Cardiac atrium fibroblast (primary cell): ENCODE measurements at places on chromosomes 7 and 10. TPM values are rescaled to one million over a fixed set of nuclear protein-coding genes. Genes with fewer than 3 reads are reported as not detected.

Gene CRPPA
- 1.1 and 2.3 TPM in 2 replicates for total RNA-seq

Gene RSPH10B2
- total RNA-seq, result not detected in 2 replicates

Gene OR2A1
- total RNA-seq, result not detected in 2 replicates

Gene TUBAL3
- total RNA-seq, result not detected in 2 replicates

Gene CACNB2
- 0.32 TPM in 1 of 2 replicates, not detected in the other for total RNA-seq

Gene MEIG1
- total RNA-seq, result not detected in 2 replicates

Gene SPDYE16
- not detected in 2 replicates for total RNA-seq

Gene SFXN3
- total RNA-seq, result 38.3 and 42.1 TPM in 2 replicates

Gene ANKRD30A
- not detected in 2 replicates for total RNA-seq

Gene SPDYE2
- total RNA-seq, result not detected in 2 replicates

Gene GPR146
- 6.5 and 10.2 TPM in 2 replicates for total RNA-seq

Gene MACROH2A2
- 7.6 and 9.7 TPM in 2 replicates for total RNA-seq

Gene PIP
- total RNA-seq, result 0.32 and 2.9 TPM in 2 replicates

Gene PAX4
- total RNA-seq, result not detected in 2 replicates

Gene CLCN1
- not detected in 2 replicates for total RNA-seq

Gene GIGYF1
- total RNA-seq, result 11.0 and 15.0 TPM in 2 replicates

Gene ZNF655
- 34.7 and 38.7 TPM in 2 replicates for total RNA-seq

Gene GPR15LG
- total RNA-seq, result not detected in 2 replicates

Gene TRIM50
- not detected in 2 replicates for total RNA-seq

Gene NME8
- not detected in 2 replicates for total RNA-seq

Gene CNNM1
- total RNA-seq, result 0.16 and 0.54 TPM in 2 replicates

Gene DBNL
- total RNA-seq, result 141 and 154 TPM in 2 replicates

Gene LGI1
- total RNA-seq, result not detected in 2 replicates

Gene PDSS1
- total RNA-seq, result 2.7 and 5.0 TPM in 2 replicates

Gene ZNF800
- 9.1 and 10.7 TPM in 2 replicates for total RNA-seq

Gene AFAP1L2
- 2.5 and 3.2 TPM in 2 replicates for total RNA-seq

Gene TFEC
- total RNA-seq, result not detected in 2 replicates

Gene HOXA5
- total RNA-seq, result not detected in 2 replicates

Gene WAPL
- total RNA-seq, result 19.3 and 19.7 TPM in 2 replicates

Gene TBX20
- total RNA-seq, result 49.5 and 54.4 TPM in 2 replicates

Gene SORCS1
- total RNA-seq, result not detected in 2 replicates
